Iris pigment epithelial cell (primary cell): ENCODE measurements at places on chromosomes 6 and 20.

DNA sequence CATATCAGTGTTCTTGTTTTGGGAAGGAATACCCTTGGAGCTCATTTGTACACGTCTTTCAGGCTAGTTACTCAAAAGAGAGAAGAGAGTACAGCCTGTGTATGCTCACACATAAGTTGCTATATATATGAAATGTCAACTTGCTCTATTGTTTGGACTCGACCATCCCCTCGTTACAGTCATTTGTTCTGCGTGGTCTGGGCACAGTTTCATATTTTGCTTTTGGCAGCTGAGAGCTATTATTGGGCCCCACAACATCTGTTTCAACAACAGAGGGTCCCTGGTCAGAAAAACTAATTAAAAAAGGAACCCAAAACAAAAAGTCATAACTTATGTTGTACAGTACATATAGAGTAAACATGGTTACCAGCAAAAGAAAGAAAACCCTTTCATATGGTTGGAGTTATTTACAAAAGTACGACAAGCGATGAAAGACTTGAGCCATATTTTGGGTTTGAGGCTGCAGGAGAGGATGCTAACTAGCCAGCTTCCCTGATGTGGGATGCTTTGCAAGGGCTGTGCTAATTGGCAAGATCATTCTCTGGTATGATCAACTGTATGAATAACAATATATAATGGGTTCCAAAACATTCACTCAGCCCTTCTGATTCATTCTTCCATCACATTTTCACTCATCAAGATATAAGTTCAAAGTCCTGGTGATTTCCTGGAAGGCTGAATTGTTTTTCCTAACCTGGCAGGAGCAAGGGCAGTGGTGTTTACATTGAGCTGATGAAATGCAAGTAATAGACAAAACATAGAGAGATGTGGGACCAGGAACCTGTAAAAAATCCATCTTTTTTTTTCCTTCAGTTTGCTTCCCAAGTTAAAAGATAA lies 137.9 kb downstream of the RPS12 start:
- DNase-seq, result no peak

- no peak for DNase-seq
Measured at GRCh38 chr6:40392589-40392988, 194.6 kb downstream of the LRFN2 start.

- no peak for DNase-seq
Measured at GRCh38 chr6:159642481-159642880, 50.6 kb downstream of the SOD2 start.

GRCh38 chr6:167493976-167494697 lies 169.3 kb downstream of the TTLL2 start:
- DNase-seq, result no peak

GRCh38 chr6:144758602-144759001 lies 473.5 kb downstream of the UTRN start:
- DNase-seq, result peak; percentile 69

GRCh38 chr6:170147056-170147787 lies 143.7 kb downstream of the DLL1 start:
- no peak for DNase-seq

DNA sequence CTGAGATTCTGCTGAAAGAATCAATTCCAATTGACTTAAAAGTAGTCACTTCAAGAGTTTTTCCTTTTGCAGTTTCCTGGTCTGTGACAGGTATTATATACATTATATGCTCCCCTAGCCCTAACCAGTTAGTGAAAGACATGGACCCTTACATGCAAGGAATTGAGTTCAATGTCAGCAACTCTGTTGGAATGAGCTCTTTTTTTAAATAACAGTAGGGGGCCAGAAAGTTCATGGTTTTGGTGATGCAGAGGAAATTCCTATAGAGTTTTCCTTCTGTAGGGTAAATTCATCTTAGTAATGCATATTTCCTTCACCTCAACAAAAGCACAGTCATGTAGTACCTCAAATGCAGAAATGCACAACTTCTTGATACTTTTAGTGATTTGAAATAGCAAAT lies 172.2 kb downstream of the KIF6 start:
- no peak for DNase-seq

GRCh38 chr20:21564127-21564773 lies 50.4 kb upstream of the NKX2-2 start:
- DNase-seq, result no peak

- peak; percentile 18 for DNase-seq
Measured at GRCh38 chr6:68279793-68280557, 355.1 kb upstream of the ADGRB3 start.
